ENCODE measurements at places on chromosomes 12 and 14.

GRCh38 chr12:10235761-10236631 is 23.3 kb downstream of the GABARAPL1 start:
- no peak for DNase-seq

DNA sequence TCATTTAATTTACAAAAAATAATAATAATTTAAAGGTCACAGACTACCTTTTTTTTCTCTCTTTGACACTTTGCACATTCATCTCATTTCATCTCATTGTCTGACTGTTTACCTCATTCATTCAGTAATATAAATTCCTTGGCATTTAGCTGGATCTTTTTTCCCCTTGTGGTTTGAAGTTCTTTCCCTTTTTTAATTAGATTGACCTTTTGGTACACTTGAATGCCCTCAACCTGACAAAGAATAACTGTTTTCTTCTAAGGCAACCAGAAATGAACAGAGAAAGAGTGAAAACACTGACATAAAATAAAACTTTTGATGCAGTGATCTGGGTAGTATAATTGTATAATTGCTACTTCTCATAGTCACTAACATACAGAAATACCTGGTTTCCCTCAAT is 774.9 kb upstream of the NOVA1 start:
- DNase-seq: no peak

DNA sequence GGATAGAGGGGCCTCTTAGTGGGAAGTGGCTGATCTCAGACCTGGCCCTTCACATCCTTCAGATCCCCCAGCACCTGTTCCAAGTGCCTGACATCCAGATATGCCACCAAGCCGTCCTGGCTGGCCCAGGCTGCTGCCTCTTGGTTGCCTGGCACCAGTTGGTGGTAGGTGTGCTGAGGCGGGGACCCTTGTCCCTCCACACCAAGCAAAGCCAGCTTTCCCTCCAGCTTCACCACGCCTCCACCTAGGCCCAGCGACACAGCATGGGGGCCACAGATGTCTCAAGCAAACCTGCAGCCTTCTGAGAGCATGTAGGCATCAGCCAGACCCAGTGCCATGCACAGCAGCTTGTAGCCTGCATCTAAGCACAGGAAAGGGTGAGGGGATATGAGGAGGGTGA is 3.5 kb upstream of the CD63 start:
- DNase-seq: no peak

- DNase-seq: no peak
These were observed 58.1 kb upstream of the RMST start for GRCh38 chr12:97404543-97404942.

DNA sequence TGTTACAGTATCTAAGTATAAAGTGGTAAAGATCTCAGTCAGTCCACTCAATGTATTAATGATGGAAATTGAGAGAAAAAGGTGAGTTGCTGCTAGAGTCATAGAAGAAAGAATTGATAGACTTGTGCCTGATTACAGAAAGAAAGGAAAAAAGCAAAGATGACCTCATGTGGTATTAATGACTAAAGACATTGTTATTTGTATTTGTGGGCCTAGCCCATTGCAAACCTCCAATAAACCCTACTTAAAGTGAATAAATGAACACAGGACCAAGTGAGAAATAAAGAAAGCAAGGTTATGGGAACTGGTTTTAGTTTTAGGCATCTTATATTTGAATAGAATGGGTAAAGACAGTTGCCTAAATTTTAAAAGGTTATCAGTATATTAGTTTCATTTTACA is 105.5 kb downstream of the SYT1 start:
- DNase-seq: no peak

- DNase-seq: no peak
These were observed 537 bp downstream of the NFE2 start for GRCh38 chr12:54300225-54300731.

DNA sequence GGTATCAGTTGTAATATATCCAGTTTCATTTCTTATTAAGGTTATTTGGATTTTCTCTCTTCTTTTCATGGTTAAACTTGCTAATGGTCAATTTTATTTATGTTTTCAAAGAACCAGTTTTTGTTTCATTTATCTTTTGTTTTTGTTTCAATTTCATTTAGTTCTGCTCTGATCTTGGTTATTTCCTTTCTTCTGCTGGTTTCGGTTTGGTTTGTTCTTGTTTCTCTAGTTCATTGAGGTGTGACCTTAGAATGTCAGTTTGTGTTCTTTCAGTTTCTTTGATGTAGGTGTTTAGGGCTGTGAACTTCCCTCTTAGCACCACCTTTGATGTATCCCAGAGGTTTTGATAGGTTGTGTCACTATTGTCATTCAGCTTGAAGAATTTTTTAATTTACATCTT is 145.6 kb upstream of the SLCO1B1 start:
- no peak for DNase-seq

- DNase-seq: no peak
These were observed 3.8 kb downstream of the RITA1 start for GRCh38 chr12:113189361-113189760.

DNA sequence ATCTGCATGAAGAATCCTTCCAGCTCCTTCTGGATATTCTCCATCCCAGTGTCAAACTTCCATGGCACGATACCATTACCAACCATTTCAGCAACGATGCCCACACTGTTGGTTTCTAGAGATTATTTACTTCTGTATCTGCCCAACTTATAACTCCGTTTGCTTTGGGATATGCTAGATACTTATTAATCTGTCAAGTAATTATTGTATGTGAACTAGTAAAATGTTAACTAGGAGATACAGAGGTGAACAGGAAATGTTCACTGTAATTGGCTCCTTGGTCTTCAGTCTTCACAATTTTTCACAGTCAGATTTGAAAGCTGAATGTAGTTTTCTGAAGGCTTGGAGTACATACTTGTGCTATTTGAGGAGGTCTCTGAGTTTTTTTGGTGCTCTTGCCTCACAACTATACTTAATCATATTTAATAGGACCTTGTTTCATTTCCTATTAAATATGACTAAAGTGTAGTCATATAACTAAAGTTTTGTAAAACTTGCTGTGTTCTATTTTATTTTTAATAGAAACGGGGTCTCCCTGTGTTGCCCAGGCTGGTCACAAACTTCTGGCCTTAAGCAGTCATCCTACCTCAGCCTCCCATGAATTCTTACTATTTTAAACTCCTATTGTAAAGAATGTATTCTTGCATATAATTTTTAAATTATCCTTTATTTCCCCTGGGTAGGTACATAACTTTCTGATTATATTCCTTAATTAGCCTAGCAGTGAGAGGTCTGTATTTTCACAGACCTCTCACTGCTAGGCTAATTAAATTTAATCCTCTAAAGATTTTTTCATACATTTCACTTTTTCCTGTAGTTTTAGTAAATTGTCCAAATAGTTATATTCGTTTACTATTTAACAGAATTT is 79.7 kb downstream of the FGD4 start:
- no peak for DNase-seq

Data from stimulated activated CD8-positive, alpha-beta memory T cell treated with anti-CD3 and anti-CD28 coated beads, Interleukin-4, amount 100 ng/mL, for 4 hours (primary cell).